ENCODE measurements at places on chromosomes 2 and 18.

- no peak for DNase-seq
Observed at GRCh38 chr18:49730951-49731391, 82.4 kb downstream of the ACAA2 start.

DNA sequence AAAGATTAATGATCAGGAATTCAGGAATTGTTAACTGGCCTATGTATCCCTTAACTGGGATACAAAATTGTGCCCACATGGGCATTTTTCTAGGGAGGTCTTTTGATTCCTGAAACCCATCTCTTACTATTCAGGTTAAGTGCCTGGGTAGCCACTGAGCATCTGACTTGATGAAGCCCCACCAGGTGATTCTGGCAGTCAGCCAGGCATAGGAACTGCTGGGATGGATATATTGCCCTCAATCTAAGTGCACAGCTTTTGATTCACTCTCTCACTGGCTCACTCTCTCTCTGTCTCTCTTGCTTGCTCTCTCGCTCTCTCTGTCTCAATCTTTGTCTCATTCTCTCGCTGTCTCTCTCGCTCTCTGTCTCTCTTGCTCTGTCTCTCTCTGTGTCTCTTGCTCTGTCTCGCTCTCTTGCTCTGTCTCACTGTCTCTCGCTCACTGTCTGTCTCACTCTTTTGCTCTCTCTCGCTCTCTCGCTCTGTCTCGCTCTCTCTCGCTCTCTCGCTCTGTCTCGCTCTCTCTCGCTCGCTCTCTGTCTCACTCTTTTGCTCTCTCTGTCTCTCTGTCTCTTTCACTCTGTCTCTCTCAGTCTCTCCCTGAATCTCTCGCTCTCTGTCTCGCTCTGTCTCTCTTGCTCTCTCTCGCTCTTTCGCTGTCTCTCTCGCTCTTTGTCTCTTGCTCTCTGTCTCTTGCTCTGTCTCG, 22.3 kb downstream of the INPP1 start:
- no peak for DNase-seq

- no peak for DNase-seq
Observed at GRCh38 chr2:71556692-71557250, 103.4 kb downstream of the DYSF start.

- no peak for DNase-seq
Observed at GRCh38 chr2:11009891-11010290, 98.2 kb downstream of the KCNF1 start.

- DNase-seq: no peak
Observed at GRCh38 chr18:79857082-79857671, 59.4 kb downstream of the KCNG2 start.

- no peak for DNase-seq
Observed at GRCh38 chr2:25964891-25965290, 17.4 kb downstream of the KIF3C start.

DNA sequence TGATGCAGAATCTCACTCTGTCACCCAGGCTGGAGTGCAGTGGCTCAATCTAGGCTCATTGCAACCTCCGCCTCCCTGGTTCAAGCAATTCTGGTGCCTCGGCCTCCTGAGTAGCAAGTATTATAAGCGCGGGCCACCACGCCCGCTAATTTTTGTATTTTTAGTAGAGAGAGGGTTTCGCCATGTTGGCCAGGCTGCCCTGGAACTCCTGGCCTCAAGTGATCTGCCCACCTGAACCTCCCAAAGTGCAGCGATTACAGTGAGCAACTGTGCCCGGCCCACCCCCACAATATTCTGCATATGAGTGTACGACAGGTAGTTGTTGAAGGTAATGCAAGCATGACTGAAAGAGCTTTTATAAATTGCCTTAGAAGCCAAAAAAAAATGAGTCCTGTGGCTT, 1.2 kb downstream of the WDR75 start:
- DNase-seq: no peak

- no peak for DNase-seq
Observed at GRCh38 chr2:115294999-115295398, 852.6 kb downstream of the DPP10 start.

GRCh38 chr2:8541636-8542035, 140.2 kb upstream of the ID2 start:
- no peak for DNase-seq

- no peak for DNase-seq
Observed at GRCh38 chr2:78757191-78757590, 268.3 kb upstream of the REG3G start.

- no peak for DNase-seq
Observed at GRCh38 chr2:208984376-208985090, 439.3 kb upstream of the MAP2 start.

- no peak for DNase-seq
Observed at GRCh38 chr2:45276914-45277313, 267.7 kb upstream of the SIX2 start.

GRCh38 chr2:210686401-210686800, 130.0 kb downstream of the CPS1 start:
- no peak for DNase-seq

GRCh38 chr2:7969756-7970515, 711.9 kb upstream of the ID2 start:
- DNase-seq: no peak

GRCh38 chr2:212970132-212970531, 181.3 kb downstream of the IKZF2 start:
- no peak for DNase-seq

- DNase-seq: no peak
Observed at GRCh38 chr2:79782576-79783452, 270.0 kb downstream of the CTNNA2 start.

DNA sequence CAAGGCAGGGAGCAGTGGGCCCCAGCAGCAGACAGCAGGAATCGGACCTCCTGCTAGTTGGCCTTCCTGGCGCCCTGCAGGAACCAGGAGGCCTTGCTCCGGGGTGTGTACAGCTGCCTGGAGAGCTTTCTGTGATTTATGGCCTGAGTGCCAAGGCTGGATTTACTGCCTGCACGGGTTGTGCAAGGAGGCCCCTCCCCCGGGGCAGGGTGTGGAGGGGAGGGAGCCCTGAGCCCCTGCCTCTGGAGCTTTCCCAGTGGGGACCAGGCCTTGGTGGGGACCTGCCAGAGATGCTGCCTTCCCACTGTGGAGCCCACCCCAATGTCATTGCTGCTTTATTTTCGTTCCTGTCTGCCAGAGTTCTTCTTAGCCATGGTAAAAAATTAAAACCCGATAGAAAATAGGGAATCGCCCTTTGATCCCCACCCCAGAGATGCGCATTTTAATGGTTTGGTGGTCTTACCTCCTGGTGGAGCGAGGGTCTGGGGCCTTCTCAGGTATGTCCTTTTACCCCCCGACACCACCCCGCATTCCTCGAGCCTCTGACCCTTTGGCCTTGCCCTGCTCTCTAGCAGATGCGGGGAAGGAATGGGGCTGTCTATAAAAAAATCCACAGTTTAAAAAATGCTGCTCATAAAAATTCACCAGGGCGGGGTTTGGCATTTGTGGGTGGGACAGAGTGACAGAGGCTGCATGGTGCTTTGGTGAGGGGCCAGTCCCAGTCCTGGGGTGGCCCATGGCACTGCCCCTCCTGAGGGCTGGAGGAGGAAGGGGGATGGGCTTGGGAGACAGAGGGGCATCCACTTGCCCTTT, 6.9 kb upstream of the RALB start:
- no peak for DNase-seq

DNA sequence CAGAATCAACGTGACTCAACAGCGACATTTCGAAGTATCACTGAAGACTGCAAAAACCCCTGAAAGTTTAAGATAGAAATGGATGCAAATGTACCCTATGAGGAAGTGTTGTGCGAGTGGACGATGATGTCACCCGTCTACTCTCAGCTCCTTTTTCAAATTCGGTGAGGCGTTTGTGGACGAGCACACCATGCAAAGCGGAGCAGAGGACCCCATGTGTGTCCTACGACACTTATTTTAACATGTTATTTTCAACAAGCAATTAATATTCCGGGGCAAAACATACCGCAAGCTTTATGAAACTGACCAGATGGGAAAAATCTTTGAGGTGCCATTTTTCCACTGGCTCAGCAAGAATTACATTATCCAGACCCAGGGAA, 2.0 kb downstream of the PXDN start:
- DNase-seq: no peak

DNA sequence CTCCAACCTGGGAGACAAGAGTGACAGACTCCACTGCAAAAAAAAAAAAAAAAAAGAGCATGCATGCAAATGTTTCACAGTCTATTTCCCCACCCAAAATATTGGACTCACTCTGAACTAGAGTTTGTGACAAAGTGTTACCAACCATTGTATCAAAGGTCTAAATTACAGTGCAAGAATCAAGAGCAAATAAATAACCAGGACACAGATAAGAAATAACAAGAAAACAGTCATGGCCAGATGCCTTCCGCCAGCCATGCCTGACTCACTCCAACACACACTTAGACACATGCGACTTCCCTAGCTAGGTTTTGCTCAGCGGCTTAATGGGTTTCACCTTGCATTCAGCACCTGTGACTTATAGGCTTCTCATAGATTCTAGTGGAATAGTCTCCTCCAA, 62.8 kb downstream of the CYB5A start:
- DNase-seq: no peak

DNA sequence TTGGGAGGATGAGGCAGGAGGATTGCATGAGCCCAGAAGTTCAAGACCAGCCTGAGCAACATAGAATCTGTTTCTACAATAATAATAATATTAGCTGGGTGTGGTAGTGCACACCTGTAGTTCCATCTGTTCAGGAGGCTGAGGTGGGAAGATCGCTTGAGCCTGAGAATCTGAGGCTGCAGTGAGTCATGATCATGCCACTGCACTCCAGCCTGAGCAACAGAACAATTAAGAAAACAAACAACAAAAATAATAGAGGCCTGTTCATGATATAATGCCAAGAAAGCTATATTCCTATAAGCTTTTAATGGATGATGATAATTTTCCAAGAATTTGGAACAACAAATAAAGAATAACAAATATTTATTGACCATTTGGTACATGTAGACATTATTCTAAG, 6.9 kb upstream of the CCBE1 start:
- DNase-seq: no peak

GRCh38 chr2:74450570-74451190, 4.2 kb upstream of the INO80B start:
- DNase-seq: no peak

GRCh38 chr2:2464643-2465042, 133.6 kb upstream of the MYT1L start:
- DNase-seq: no peak

DNA sequence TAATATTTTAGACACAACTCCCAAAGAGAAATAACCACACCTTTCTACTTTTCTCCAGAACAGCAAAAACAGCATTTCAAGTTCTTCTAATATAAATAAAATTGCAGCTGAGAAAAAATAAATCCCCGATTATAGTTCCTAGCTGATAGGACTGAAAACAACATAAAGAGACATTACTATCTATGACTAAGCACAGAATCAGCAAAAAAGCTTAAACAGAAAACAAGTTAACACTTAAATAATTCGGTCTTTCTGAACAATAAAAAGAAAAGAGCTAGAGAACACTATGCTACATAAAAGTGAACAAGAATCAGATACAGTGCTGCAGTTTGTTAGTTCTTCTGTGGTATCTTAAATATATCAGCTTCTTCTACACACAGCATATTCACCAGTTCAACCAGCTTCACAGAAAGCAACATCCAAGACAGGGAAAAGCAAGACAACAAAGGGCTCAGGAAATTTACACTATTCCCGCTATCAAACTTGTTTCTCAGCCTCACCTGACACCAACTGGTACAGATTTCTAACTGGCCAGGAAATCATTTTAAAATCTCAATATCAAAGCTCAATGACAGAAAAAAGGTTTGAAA, 28.6 kb downstream of the FEZ2 start:
- no peak for DNase-seq

DNA sequence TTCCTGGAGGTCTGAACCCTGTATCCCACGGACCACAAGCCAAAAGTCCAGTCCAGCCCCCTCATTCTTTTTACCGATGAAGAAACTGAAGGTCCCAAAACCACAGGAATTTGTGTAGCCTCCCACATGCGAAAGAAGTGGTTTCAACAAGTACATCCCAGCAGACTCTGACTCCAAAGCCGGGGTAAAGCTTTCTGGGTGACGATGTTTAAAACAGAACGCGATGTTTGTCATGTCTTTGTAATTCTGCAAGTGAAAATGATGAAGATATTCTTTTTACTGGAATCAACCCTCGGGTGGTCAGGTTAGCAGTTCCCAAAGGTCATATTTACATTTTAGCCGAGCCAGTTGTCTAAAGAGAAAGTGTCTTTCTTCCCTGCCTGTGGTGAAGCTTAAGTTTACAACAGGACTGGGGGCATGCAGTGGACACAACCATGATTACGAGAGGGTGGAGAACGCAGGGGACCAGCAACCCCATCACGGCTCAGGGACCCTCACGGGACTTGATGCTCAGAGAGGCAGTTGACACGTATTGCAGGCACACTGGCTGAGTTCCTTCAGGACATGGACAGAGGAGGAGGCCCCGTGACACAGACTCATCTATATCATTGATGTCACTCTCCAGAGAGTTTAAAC, 17.8 kb upstream of the TMEM131 start:
- no peak for DNase-seq

GRCh38 chr2:46984040-46984439, 68.4 kb upstream of the MCFD2 start:
- no peak for DNase-seq

DNA sequence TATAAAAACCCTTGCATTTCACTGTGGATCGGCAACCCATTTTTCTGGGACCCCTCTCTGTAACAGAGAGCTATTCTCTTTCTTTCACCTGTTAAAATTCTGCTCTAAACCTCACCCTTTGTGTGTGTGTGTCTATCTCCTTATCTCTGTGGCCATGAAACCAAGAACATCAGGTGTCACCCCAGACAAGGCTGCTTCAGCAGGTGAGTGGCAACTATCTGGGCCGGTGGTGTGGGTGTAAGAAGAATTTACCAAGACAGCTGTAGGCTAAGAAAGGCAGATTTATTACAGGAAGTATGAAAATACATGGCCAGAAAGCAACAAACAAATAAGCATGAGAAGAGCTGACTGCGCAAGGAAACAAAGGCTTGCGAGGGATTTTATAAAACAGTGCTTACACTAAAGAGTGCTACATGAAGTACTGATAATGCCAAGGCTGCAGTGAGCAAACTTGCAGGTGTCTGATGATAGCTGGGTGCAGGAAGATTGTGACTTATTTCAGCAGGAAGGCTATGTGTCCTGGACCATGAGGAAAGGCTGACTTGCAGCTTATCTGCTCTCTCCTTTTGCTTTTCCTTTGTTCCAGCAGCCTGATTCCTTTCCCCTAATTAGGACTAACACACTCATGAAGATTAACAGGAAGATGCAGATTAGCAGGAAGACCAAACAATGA, 421.1 kb downstream of the PTH2R start:
- DNase-seq: no peak

DNA sequence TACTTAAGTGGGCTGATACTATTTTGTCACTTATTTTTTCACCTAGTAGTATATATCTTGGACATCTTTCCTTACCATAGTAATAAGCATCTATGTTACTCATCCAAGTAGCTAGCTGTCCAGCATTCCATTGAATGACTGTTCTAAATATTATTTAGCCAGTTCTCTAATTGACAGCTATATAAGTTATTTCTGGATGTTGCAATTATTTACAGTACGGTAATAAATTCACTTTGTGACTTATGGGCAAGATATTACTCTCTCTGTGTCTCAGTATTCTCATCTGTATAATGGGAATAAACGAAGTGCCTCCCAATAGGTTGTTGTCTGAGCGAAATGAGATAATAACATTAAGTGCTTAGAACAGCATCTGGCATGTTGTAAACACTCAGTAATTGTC, 46.6 kb upstream of the AGAP1 start:
- DNase-seq: no peak
